ENCODE measurements at places on chromosomes 5 and 9.

GRCh38 chr5:96856371-96856770 lies 19.9 kb upstream of the ERAP2 start:
- no peak for DNase-seq

DNA sequence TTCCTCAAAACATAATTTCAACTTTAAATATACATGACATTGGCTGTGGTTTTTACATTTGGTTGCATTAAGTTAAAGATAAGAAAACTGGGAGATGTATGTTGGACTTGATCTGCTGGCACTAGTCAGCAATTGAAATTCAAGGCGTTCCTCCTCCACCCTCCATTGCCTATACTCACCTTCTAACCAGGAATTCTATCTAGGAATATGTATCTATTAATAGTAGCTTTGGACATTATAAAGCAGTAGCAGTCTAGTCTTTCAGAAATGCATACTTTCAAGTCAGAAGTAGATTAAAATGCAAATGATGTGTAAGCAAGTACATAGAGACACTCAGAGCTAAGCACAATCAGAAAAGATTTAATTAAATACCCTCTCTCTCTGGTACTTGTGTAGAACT lies 24.9 kb downstream of the FER start:
- no peak for DNase-seq

GRCh38 chr9:26694381-26695297 lies 198.0 kb downstream of the CAAP1 start:
- DNase-seq: no peak

DNA sequence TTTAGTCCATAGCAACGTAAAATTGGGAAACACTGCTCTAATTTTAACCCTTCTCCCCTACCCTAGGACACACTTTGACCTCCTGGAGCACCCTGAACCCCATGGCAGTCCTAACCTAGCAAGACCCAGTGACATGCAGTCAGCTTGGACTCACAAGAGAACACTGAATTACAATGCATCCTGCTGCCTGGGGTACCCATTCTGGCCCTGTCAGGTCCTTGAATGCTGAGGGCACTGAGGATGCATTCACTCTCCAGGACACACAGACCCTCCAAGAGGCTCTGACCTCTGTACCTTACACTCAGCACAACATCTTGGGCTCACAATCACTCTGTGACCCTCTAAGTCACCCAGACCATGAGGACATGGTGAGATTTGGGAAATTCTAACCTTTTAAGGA lies 1.8 kb upstream of the PROP1 start:
- no peak for DNase-seq

DNA sequence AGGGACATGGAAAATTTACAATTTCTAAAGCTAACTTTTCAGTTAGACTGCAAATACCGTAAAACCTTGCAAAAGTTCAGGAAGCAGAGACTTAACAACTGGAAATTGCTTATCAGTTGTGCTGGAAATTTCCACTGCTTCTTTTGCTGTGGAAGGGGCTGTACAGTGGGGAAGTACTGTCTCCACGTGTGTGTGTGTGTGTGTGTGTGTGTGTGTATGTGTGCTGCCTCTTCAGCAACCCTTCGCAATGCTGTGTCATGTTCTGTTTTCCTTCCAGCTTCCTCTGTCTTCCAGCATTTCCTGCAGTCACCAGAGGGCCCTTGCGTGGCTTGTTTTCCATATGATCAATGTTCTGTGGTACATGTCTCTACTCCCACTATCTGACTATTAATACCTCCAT lies 87.5 kb upstream of the RANBP3L start:
- DNase-seq: no peak

GRCh38 chr9:101138509-101138908 lies 110.0 kb downstream of the PLPPR1 start:
- DNase-seq: no peak

DNA sequence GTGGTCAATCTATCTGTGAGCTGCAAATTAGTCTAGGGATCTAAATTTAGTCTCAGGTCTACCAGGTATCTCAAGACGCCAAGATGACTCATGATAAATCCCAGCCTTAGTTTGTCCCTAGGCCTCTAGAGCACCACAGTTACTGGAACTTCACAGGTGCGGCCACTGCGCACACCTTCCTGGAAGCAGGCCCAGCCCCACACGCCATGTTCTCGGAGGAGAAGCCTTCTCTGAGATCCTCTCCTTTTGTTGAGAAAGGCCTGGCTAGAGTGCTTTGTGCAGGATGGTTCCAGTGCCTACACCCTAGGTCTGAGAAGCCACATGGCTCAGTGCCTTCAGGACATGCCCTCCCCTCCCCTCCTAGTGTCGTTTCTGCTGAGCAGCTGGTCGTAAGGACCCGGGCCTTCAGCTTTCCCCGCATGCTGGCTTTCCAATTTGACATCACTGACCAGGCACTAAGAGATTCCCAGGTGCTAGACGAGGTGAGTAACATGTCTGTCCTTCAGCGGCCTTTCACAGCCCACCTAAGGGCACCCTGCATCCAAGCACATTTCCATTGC lies 51.9 kb downstream of the IPPK start:
- no peak for DNase-seq

Data from effector memory CD4-positive, alpha-beta T cell (primary cell).